Pulmonary artery endothelial cell (primary cell): ENCODE measurements at places on chromosomes 12 and 14.

GRCh38 chr14:23542261-23542660, 9.3 kb downstream of the ZFHX2 start:
- no peak for DNase-seq

DNA sequence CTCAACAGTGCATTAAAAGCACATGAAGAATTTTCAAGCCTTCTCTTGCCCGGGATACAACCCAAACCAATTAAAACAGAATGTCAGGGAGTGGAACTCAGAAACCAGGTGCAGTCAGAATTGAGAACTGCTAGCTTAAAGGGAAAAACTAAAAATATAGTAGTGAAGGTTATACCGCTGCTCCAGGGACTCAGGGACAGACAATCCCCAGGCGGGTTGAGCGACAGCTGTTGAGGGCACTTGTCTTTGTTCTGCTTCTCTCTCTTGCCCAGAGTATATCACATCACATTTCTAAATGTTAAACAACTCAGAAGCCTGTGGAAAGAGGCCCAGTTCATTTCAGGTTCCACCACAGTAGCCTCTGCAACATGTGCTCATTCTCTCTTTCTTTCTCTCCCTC, 93.1 kb downstream of the SLC5A8 start:
- DNase-seq: no peak

DNA sequence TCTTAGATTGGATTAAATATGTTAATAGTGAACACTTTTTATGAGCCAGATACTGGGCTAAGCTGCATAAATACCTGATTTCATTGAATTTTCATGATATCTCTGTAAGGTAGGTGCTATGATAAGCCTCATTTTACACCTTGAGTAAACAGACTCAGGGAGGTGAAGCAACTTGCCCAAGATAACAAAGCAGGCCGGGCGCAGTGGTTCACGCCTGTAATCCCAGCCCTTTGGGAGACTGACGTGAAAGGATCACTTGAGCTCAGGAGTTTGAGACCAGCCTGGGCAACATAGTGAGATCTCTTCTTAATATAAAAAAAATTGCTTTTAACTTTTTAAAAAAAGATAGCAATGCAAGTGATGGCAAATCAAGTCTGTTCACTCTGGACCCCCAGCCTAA, 1.4 kb downstream of the GNB3 start:
- DNase-seq: no peak

DNA sequence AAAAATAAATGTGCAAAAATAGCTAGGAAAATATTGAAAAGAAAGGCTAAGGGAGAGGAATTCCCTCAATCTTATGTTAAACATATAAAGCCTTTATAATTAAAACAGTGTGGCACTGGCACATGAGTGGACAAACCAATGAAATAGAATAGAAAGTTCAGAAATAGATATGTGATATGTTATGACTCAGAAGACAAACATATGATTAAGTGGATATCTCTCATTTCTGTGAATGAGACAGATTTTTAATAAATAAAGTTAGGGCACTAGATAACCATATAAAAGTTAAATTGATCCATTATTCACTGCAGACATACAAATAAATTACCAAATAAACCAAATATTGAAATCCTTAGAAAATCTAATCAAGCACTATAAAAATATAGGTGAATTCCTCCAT, 73.0 kb downstream of the ALG10B start:
- no peak for DNase-seq

GRCh38 chr14:103730490-103731035, 15.0 kb downstream of the ZFYVE21 start:
- no peak for DNase-seq

DNA sequence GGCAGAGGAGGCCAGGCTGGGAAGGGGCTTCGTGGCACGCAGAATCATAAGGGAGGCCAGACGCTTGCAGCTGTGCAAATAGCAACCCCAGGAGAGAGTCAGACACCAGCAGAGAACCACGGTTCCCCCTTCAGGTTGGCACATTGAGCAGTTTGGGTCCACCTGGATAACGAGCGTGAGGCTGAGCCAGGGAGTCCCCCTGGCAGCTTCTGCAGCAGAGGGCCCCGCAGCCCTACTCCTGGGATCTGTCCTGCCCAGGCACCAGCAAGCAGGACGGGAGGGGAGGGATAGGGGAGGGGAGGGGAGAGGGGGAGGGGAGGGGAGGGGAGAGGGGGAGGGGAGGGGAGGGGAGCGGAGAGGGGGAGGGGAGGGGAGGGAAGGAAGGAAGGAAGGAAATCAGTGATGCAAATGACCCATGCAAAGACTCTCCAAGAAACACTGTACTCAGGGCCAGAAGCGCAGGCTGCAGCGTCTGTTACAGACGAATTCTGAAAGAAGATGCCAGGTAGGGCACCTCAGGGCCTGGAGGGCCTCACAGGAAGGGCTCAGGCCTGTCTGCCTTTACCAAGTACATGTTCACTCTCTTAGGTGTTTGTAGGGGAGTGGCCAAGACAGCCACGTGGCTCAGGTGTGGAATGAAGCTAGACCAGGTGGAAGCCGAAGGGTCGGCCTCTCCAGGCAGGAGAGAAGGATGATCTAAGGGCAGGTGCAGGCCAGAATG, 32.3 kb upstream of the MMP17 start:
- no peak for DNase-seq

DNA sequence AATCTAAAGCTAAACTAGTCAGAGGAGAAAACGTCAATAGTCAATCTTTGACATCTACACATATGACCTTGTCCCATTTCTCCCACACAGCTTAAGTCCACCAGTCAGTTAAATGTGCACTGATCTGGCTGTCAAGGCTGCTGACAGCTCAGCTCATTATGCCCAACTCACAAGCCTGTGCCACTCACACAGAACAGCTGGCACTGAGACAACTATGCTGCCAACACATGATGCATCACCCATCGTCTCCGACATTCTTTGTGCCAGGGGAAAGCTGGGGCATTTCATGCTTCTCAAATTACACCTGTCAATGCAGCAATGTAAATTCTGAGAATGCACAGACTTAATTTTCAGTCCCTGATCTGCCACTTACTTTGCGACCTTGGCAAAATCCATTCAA, 25.3 kb downstream of the GNS start:
- no peak for DNase-seq

GRCh38 chr12:91138337-91138920, 27.1 kb upstream of the LUM start:
- DNase-seq: no peak

DNA sequence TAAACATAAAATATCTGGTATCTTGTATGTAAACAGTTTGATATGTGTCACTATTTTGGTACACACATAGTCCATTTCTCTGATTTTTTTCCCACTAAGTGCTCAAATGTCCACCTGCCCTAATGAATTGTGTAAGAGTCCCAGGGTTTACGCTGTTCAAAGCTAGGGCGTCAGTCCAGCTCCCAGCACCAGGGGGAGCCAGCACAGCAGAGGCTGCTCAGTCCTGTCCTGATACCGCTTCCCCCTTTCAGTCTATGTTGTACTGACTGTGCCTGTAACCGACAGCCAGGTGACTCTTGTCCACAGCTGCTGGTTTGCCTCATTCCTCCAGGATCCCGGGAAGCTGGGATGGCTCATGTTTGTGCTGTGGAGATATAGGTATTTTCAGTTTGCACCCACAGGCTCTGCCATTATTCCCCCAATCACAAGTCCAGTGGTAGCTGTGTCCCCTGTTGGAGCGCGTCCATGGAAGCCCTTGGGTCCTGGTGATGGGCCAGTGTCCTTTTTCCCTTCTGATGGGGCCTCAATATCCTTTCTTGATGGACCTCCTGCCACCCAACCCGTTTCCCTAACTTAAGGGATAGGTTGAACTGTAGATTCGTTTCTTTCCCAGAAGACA, 242.0 kb downstream of the NEDD1 start:
- peak; percentile 5 for DNase-seq

- no peak for DNase-seq
Measured at GRCh38 chr14:61608245-61609165, 86.8 kb upstream of the HIF1A start.
